Hematopoietic multipotent progenitor cell treated with erythropoietin and hydrocortisone succinate and interleukin-3 and kit ligand, for 6 days (in vitro differentiated cells): ENCODE measurements at places on chromosomes 2 and 18.

DNA sequence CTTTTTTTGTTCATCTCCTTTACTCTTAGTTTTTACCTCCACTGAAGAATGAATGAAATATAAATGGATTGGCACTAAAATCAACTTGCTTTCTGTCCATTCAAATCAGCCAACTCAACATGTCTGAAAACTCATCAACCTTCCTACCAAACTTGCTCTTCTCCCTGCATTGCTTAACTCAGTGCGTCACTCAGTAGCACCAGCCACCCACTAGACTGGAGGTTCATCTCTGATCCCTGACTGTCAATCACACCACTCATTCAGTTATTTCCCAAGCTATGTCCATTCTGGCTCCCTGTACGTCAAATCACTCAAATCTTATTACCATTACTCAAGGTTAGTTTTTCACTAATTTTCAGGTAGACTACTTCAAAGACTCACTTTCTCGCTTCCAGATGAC lies 75.2 kb upstream of the RBMS1 start:
- DNase-seq: no peak

- DNase-seq: no peak
Measured at GRCh38 chr2:30761226-30761625, 46.0 kb downstream of the CAPN13 start.

DNA sequence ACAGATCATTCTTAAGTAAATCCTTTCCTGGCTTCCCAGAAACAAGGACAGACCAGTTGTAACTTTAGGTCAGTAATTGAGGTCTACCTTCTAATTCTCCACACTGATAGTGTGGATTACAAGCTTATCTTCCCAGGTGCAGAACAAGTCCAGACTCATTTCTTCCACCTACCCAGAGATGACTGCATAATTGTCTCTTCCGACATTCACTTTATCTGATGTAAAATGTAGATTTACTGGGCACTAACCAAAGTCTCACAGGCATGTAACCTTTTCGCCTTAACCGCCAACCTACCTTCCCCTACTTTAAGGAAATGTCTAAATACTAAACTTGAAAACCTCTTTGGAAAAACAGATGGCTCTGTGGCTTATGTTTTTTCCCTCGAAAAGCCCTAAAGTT lies 96.2 kb downstream of the NCK2 start:
- no peak for DNase-seq

- DNase-seq: no peak
Measured at GRCh38 chr2:61145990-61146389, 16.0 kb upstream of the C2orf74 start.

GRCh38 chr2:99602476-99602875 lies 112.7 kb upstream of the REV1 start:
- no peak for DNase-seq

- no peak for DNase-seq
Measured at GRCh38 chr2:240397542-240397916, 37.9 kb upstream of the GPC1 start.
